ENCODE measurements at places on chromosomes 16 and 17. TPM values are rescaled to one million over a fixed set of nuclear protein-coding genes. Genes with fewer than 3 reads are reported as not detected.

DNA sequence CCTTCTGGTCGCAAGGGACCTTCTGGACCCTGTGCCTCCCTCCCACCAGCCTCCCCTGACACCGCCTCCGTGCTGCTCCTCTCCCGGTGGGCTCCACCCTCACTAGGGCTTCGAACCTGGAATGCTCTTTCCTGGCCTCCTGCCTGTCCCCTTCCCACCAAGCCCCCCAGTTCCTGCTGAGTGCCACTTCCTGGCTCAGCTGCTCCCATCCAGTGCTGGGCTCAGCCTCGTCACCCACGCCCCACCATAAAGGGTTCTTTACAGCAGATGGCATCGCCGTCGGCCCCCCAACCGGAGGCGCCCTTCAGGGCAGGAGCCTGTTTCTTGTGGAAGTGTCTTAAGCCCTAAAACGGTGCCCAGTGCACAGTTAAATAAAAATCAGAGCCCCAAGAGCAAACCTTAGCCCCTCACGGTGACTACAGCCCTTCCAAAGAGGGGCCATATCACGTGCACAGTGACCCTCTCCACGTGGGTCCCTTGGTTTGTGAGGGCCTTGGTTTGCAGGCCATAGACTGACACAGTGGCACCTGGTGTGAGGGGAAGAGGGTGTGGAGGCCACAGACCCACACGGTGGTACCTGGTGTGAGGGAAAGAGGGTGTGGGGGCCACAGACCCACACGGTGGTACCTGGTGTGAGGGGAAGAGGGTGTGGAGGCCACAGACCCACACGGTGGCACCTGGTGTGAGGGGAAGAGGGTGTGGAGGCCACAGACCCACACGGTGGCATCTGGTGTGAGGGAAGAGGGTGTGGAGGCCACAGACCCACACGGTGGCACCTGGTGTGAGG is 111.4 kb downstream of the METRNL start:
- H3K27me3 ChIP-seq = no peaks in the 10 kb centered on the region
- H3K4me3 ChIP-seq = no peak overlapping the region
- H3K4me1 ChIP-seq = peaks cover 33% of the 10 kb centered on the region
- H3K36me3 ChIP-seq = no peaks in the 10 kb centered on the region
- DNase-seq = peak; percentile 1
- peak overlapping the region; percentile 91 for H3K27ac ChIP-seq

DNA sequence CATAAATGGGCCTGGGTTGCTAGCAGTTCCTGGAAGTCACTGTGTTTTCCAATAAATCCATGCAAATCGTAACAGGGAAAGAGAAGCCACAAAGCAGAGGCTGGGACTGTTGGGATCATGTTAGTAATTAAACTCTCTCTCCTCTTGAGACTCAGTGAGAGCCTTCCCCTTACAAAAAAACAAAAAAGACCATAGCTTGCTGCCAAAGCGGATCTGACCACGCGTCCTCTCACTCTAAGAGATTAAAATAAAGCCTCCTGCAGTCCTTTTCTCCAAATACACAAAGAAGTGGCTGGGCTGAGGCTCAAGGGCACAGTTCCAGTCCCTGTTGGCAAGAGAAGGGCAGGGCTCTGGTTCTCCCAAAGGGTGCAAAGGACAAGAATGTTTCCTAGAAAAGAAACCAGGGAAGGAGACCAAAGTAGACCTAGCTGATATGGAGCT is 38.5 kb downstream of the PIGL start:
- H3K27ac ChIP-seq = no peak overlapping the region
- H3K4me3 ChIP-seq = peak overlapping the region; percentile 14
- H3K27me3 ChIP-seq = no peaks in the 10 kb centered on the region
- no peak for DNase-seq
- peaks cover 9% of the 10 kb centered on the region for H3K36me3 ChIP-seq

DNA sequence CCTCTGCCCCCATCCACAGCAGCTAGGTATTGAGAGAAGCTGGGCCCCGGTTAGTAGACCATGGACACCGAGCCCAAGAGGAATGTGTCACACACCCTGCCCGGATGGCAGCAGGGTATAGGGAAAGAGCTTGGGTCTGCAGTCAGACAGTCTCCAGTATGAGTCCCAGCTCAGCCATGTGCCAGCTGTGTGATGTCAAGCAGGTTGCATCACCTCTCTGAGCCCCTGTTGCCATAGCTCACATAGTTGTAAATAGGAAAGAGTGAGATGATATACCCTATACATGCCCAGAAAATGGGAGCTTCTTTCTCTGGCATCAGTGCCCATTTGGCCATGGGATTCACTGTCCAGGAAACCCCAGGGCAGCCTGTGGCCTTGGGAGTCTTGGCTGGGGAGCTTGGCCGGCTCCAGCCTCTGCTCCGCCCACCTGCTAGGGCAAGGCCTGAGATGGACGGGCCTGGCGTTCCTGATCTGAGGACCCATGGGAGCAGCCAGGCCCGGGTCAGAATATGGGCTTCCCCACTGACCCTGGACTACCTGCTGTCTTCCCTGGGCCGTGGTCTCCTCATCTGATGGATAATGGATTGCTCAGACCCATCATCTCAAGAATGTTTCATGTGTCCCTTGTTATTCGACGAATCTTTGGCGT is 13.2 kb downstream of the CD300LG start:
- no peak overlapping the region for H3K4me3 ChIP-seq
- peaks cover 23% of the 10 kb centered on the region for H3K4me1 ChIP-seq

DNA sequence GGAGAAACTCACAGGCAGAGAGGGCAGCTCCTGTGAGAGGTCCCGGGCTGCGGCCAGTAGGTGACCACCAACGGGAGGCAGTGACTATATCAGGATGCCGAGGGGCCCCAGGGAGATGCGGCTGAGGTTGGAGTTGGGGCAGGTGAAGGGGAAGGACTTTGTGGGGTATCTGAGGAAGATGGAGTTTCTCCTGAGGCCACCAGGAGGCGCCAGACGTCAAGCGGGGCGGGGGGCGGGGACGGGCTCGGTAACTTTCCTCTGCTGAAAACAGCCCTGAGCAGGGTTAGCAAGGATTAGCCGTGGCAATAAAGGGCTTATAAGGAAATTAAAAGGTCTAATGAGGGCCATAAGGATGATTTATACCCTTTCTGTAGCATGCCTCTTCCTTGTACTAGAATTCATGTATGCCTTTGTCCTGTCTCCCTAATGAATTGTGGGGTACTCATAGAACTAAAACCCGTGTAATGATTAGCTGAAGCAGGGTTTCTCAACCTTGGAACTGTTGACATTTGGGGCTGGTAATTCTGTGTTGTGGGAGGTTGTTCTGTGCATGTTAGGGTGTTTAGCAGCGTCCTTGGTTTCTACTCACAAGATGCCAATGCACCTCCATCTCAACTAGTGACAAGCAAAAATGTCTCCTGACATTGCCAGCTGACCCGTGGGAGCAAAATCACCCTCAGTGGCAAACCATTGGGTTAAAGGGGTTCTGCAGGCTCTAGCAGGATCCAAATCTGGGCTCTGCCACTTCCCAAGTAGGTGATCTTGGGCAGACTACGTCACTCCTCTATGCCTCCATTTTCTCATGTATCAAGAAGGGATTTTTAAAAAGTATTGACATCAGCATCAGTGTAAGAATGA is 74.8 kb upstream of the GRIN2A start:
- no peak overlapping the region for H3K4me3 ChIP-seq
- H3K27ac ChIP-seq = no peak overlapping the region
- DNase-seq = no peak
- H3K4me1 ChIP-seq = no peaks in the 10 kb centered on the region
- no peaks in the 10 kb centered on the region for H3K27me3 ChIP-seq

GRCh38 chr17:57668332-57668731 is 76.8 kb downstream of the CCDC182 start:
- no peak overlapping the region for H3K27ac ChIP-seq
- no peaks in the 10 kb centered on the region for H3K27me3 ChIP-seq
- no peaks in the 10 kb centered on the region for H3K36me3 ChIP-seq
- peaks cover 21% of the 10 kb centered on the region for H3K4me1 ChIP-seq
- H3K4me3 ChIP-seq = no peak overlapping the region

DNA sequence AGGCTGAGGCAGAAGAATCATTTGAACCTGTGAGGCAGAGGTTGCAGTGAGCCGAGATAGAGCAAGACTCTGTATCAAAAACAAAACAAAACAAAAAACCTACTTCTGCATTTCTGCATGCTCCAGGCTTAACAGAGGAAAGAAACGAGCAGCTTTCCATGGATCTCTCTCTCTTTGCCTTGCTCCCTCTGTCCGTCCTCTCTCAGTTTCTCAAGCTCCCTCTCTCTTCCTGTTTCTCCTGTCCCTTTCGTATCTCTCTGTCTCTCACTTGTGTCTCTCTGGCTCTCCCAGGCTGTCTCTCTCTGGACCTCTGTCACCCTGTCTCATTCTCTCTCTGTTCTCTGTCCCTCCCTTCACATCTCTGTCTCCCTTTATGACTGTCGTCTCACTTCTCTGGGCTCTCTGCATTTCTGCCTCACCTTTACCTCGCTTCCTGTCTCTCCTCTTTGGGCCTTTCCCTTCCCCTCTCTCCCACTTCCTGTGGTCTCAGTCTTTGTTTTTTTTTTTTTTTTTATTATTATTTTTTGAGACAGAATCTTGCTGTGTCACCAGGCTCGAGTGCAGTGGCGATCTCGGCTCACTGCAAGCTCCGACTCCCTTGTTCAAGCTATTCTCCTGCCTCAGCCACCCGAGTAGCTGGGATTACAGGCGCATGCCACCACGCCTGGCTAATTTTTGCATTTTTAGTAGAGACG is 4.1 kb upstream of the PITPNA start:
- H3K4me1 ChIP-seq = no peaks in the 10 kb centered on the region
- DNase-seq = no peak
- no peaks in the 10 kb centered on the region for H3K27me3 ChIP-seq
- no peaks in the 10 kb centered on the region for H3K36me3 ChIP-seq
- H3K27ac ChIP-seq = no peak overlapping the region
- no peak overlapping the region for H3K4me3 ChIP-seq

- DNase-seq = no peak
- H3K4me1 ChIP-seq = no peaks in the 10 kb centered on the region
These were observed 110.8 kb downstream of the SDR42E1 start for GRCh38 chr16:81900456-81900855.

DNA sequence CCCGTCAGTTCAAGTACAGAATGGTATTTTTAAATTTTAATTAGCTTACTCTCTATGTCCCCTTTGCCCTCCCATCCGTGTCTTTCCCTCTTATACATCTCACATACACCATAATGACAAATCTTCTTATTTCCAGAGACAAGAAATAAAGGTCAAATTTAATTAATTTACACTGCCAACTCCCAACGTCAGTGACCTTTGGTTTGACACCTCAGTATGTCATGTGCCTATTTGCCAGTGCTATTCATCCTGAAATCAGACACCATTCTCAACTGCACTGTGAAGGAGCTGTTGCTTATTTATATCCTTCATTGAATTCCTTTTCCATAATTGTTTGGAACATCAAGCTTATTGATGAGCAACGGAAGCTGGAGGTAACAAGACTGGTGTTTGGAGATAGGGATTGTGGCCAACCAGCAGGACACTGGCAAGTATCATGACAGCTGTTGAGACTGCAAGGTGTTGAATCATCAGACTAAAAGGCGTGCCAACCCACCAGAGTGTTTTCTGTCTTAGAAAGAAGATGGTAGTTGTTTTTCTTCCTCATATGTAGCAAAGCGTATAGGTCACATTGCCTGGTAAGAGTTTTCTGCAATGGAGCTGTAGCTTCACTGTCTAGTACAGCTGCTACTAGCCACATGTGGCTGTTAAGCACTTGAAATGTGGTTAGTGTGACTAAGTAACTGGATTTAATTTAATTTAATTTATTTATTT is 12.5 kb downstream of the CALCOCO2 start:
- no peaks in the 10 kb centered on the region for H3K36me3 ChIP-seq
- no peaks in the 10 kb centered on the region for H3K4me1 ChIP-seq
- H3K4me3 ChIP-seq = no peak overlapping the region
- no peak for DNase-seq

GRCh38 chr16:28106467-28107215 is 43.1 kb upstream of the GSG1L start:
- H3K36me3 ChIP-seq = peaks cover 27% of the 10 kb centered on the region
- H3K4me1 ChIP-seq = peaks cover 13% of the 10 kb centered on the region
- no peak overlapping the region for H3K4me3 ChIP-seq

GRCh38 chr17:82677353-82677925 is 21.1 kb downstream of the RAB40B start:
- no peaks in the 10 kb centered on the region for H3K36me3 ChIP-seq
- no peak overlapping the region for H3K4me3 ChIP-seq
- H3K4me1 ChIP-seq = no peaks in the 10 kb centered on the region
- H3K27ac ChIP-seq = no peak overlapping the region
- no peaks in the 10 kb centered on the region for H3K27me3 ChIP-seq
- DNase-seq = no peak

DNA sequence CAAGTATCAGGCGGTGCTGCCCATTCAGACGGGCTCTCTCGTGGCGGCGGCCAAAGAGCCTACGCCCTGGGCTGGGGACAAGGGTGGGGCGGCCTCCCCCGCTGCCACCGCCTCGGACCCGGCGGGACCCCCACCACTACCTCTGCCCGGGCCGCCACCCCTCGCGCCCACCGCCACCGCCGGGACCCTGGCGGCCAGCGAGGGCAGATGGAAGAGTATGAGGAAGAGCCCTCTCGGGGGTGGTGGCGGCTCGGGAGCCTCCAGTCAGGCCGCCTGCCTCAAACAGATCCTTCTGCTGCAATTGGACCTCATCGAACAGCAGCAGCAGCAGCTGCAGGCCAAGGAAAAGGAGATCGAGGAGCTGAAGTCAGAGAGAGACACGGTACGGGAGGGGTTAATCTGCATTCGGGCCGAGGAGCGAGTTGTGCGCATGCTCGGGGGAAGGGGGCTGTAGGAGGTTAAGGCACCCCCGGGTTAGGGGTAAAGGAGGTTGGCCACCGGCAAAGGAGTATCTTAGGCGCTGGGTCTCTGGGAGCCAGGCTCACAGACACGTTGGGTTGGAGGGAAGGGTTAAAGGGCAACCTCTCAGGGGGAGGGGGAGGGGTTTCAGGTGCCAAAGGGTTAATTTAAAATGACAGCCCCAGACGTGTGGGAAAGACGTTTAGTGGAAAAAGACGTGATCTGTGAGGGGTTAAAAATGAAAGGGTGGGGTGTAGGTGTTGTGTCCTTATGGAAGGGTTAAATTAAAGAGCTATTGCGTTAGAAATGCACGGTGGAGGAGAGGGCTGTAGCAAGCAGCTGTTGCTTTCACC is 1.4 kb downstream of the MSL1 start:
- peak overlapping the region; percentile 71 for H3K4me3 ChIP-seq
- no peak for DNase-seq
- peaks cover 29% of the 10 kb centered on the region for H3K36me3 ChIP-seq
- peaks cover 46% of the 10 kb centered on the region for H3K4me1 ChIP-seq

DNA sequence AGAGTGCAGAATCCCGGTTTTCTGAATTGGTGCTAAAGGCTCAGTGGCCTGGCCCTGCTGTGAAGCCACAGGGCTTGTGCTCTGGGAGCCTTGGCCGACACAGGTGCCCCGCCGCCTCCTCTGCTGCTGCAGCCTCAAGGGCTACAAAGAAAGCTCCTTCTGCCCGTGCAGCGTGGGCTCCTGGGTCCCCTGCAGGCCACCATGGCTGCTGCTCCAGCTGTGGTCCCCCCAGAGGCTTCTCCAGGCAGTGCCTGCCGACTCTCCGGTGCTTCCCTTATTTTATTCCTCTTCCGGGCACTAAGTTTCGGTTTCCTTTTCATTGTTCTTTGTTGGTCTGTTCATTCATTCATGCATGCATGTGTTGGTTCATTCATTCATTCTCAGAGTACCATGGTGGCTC is 53.1 kb downstream of the CMIP start:
- no peak for DNase-seq
- no peaks in the 10 kb centered on the region for H3K27me3 ChIP-seq
- no peaks in the 10 kb centered on the region for H3K4me1 ChIP-seq
- no peaks in the 10 kb centered on the region for H3K36me3 ChIP-seq
- peak overlapping the region; percentile 51 for H3K27ac ChIP-seq

GRCh38 chr17:73091770-73092522 is 542 bp downstream of the SLC39A11 start:
- peak overlapping the region; percentile 83 for H3K27ac ChIP-seq
- peak overlapping the region; percentile 89 for H3K4me3 ChIP-seq
- DNase-seq = no peak

Gene MAP2K6
- total RNA-seq = 17.5 TPM

Gene MYH2
- not detected for total RNA-seq

Gene SLC6A2
- not detected for total RNA-seq

Gene MGAT5B
- 1.1 TPM for total RNA-seq

Gene RAMP2
- total RNA-seq = 32.6 TPM

Gene THOC6
- 19.9 TPM for total RNA-seq

Measured in tibial nerve (tissue), 4 donors.